Dorsolateral prefrontal cortex (tissue), 122 donors: ENCODE measurements at places on chromosomes 6 and 20. TPM values are rescaled to one million over a fixed set of nuclear protein-coding genes. Genes with fewer than 3 reads are reported as not detected.

CST4 gene
- total RNA-seq = not detected

CDH26 gene
- 11.8 TPM for total RNA-seq

GRCh38 chr6:124795643-124796463 lies 166.4 kb upstream of the RNF217 start:
- DNase-seq = peak; percentile 46

- DNase-seq = no peak
Measured at GRCh38 chr6:159105716-159106115, 60.9 kb upstream of the TAGAP start.

- DNase-seq = no peak
Measured at GRCh38 chr6:147138835-147139234, 65.4 kb upstream of the STXBP5 start.

- DNase-seq = no peak
Measured at GRCh38 chr6:167401525-167402194, 76.8 kb downstream of the TTLL2 start.
